Choroid plexus epithelial cell (primary cell): ENCODE measurements at places on chromosomes 3 and 15.

- no peak for DNase-seq
Measured at GRCh38 chr3:175411405-175411804, 552.3 kb downstream of the NAALADL2 start.

GRCh38 chr15:77727635-77728304 lies 95.1 kb upstream of the LINGO1 start:
- no peak for DNase-seq

DNA sequence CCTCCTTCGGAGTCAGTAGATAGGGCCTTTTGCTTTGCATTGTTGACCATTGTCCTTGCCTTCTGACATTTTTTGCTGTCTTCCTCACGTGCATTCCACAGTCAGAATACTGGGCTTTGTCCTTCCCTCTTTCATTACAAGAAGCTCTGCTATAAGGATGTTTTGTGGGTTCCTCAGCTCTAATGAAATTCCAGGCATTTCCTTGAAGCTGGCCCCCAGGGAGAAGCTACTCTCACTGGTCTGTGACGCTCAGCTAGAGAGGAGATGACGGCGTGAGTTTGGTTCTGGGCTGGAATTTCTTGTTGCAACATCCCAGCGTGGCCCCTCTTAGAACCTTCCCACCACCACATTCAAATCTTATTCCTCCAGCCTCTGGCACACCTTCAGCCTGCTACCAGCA lies 210.2 kb downstream of the TJP1 start:
- peak; percentile 98 for DNase-seq

- peak; percentile 76 for DNase-seq
Measured at GRCh38 chr3:160921020-160921635, 165.1 kb downstream of the PPM1L start.

GRCh38 chr15:25410649-25411048 lies 28.2 kb downstream of the UBE3A start:
- peak; percentile 68 for DNase-seq

DNA sequence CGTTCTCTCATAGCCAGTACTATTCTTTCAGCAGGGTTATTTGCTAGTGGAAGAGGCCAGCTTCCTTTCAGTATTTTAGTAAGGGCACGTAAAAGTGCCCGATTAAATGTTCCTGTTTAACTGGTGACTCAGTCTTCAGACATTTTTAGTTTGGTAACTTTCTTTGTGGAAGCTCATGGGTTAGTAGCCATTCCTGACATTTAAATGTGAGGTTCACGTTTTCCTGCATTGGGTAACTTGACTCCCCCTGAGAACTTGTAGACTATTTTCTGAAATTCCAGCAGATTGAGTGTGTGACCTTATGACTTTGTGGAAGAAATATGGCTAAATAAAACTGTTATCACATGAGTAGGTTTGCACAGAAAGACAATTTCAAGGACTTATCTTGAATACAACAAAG lies 16.9 kb downstream of the ABHD2 start:
- DNase-seq = peak; percentile 97

DNA sequence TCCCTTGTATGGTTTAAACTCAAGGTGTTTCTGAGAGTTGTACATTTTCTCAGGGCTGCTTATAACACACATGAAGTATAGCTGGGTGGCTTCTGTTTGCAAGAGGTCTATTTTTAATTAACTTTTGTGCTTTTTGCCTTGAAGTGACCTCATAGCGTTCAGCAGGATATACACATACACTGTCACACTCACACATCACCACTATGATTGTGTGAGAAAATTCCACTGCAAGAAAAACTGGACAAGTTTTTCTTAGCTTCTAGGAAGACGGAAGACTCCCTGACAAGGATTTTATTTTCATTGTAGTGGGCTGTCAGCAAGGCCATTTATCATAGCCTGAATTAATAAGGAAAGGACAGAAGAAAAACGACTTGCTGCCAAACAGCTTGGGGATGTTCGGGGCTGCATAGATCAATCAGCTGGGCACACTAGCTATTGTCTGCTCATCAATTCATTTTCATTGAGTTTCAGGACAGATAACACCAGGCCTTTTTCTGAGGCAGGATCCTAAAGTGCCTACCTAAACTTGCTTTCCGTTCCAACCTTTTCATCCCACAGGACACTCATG lies 192.8 kb upstream of the CRBN start:
- DNase-seq = no peak

DNA sequence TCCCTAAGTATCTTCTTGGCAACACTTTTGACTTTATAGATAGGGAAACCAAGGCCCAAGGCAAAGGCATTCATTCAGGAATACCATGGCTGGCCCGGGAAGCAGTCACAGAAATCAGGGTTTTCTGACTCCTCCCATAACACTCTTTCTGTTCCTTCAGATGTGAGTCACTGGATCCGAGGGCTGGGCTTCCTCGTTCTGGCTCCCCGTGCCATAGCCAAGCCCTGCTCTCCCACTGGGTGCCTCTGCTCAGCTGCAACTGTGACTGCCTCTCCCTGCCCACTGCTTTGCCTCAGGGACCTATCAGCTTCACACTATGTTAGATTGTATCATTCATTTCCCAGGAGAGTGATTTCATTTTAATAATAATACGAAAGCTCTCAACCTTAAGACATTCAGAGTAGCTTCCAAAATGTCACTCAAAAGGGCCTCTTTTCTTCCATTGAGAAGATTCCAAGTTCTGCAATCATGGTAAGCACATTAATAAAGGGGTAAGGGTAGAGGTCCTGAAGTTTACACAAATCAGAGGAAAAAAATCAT lies 50.2 kb downstream of the GABRB3 start:
- no peak for DNase-seq
